ENCODE measurements at places on chromosomes 5 and 9. TPM values are rescaled to one million over a fixed set of nuclear protein-coding genes. Genes with fewer than 3 reads are reported as not detected.

DNA sequence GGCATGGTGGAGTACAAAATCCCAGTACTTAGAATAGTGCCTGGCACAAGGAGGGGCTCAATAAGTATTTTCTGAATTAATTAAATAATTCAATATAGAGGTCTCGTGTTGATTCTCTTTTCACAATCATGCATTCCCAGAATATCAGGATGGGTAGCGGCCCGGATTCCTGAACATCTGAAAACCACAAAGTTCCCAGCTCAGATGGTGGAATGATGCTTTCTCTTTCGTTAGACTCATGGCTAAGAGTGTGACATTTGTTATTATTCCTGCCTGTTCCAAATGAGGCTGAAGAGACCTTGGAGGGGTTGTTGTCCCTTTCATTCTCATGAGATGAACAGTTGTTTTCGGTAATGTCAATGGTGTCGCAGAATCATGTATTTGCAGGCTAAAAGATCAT is 95.4 kb upstream of the LIFR start:
- H3K27ac ChIP-seq = no peak overlapping the region
- H3K4me3 ChIP-seq = no peak overlapping the region
- no peaks in the 10 kb centered on the region for H3K36me3 ChIP-seq
- no peaks in the 10 kb centered on the region for H3K27me3 ChIP-seq

DNA sequence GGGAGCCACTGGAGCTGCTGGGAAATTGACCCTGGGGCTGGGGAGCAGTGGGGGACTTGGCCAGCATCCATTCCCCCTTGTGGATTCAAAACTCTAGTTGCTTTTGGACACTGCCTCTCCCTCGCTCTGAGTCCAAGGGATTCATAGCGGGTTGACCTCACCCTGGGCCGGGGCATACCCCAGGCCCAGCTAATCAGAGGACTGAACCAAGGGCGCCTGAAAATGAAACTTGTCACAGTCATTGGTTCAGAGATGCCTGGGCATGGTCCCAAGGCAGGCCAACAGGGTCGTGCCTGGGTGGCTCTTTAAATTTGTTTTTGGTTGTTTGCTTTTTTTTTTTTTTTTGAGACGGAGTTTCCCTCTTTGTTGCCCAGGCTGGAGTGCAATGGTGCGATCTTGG is 22.6 kb downstream of the STK10 start:
- H3K27ac ChIP-seq = no peak overlapping the region
- no peaks in the 10 kb centered on the region for H3K27me3 ChIP-seq
- DNase-seq = no peak
- H3K4me3 ChIP-seq = no peak overlapping the region

- peak overlapping the region; percentile 84 for H3K27ac ChIP-seq
- H3K36me3 ChIP-seq = no peaks in the 10 kb centered on the region
- peaks cover 54% of the 10 kb centered on the region for H3K4me1 ChIP-seq
- no peak overlapping the region for H3K4me3 ChIP-seq
- DNase-seq = no peak
Measured at GRCh38 chr5:61362796-61363368, 30.8 kb downstream of the ZSWIM6 start.

GRCh38 chr5:116372931-116373597 is 201.6 kb downstream of the SEMA6A start:
- no peaks in the 10 kb centered on the region for H3K27me3 ChIP-seq
- H3K36me3 ChIP-seq = no peaks in the 10 kb centered on the region
- H3K4me3 ChIP-seq = no peak overlapping the region
- peaks cover 11% of the 10 kb centered on the region for H3K4me1 ChIP-seq
- no peak for DNase-seq
- no peak overlapping the region for H3K27ac ChIP-seq

- H3K36me3 ChIP-seq = no peaks in the 10 kb centered on the region
- no peak overlapping the region for H3K27ac ChIP-seq
- DNase-seq = no peak
- no peaks in the 10 kb centered on the region for H3K27me3 ChIP-seq
Measured at GRCh38 chr9:113238202-113238858, 17.0 kb downstream of the SLC31A1 start.

DNA sequence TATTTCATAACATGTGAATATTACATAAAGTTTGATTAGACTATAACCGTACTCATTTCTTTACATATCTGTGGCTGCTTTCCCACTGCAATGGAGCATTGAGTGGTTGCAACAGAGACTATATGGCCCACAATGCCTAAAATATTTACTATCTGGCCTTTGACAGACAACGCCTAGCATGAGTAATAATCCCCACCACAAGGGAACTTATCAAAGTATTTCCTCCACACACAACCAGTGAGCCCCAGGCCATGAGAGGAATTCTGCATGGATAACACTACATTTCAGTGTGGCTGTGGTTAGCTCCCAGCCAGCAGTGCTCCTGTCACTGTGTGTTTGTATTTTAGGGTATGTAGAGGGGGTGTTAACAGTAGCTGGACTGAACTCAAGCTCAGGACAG is 54.8 kb downstream of the FAM81B start:
- H3K36me3 ChIP-seq = no peaks in the 10 kb centered on the region
- peaks cover 32% of the 10 kb centered on the region for H3K4me1 ChIP-seq
- no peak overlapping the region for H3K4me3 ChIP-seq
- DNase-seq = no peak
- H3K27me3 ChIP-seq = peaks cover under 1% of the 10 kb centered on the region

DNA sequence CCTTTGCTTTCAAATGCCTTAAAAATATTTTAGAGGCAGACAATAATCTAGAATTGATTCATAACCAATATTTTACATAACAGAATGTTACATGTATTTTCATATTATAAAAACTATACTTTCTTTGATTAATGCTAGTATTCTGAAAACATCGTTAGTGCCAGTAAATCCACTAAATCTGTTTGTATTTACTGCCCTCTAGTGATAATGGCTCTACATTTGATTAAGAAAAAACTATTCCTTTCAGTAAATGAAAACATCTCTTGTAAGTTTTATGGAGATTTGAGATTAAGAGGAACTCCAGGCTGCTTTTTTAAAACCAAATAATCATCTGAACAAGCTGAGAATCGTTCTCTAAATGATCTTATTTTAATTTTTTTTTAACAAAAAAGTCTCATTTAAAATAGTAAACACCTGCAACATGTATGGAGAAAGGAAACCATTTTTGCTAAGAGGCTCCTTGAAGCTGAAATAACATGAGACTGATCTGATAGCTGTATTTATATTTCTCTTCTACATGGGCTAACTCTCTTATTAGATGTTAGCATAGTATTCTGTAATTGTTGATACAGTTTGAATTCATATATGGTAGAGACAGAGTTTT is 424.7 kb downstream of the RAB3C start:
- DNase-seq = no peak
- H3K36me3 ChIP-seq = peaks cover 12% of the 10 kb centered on the region
- peaks cover 2% of the 10 kb centered on the region for H3K4me1 ChIP-seq
- no peak overlapping the region for H3K27ac ChIP-seq
- H3K27me3 ChIP-seq = no peaks in the 10 kb centered on the region
- H3K4me3 ChIP-seq = no peak overlapping the region

DNA sequence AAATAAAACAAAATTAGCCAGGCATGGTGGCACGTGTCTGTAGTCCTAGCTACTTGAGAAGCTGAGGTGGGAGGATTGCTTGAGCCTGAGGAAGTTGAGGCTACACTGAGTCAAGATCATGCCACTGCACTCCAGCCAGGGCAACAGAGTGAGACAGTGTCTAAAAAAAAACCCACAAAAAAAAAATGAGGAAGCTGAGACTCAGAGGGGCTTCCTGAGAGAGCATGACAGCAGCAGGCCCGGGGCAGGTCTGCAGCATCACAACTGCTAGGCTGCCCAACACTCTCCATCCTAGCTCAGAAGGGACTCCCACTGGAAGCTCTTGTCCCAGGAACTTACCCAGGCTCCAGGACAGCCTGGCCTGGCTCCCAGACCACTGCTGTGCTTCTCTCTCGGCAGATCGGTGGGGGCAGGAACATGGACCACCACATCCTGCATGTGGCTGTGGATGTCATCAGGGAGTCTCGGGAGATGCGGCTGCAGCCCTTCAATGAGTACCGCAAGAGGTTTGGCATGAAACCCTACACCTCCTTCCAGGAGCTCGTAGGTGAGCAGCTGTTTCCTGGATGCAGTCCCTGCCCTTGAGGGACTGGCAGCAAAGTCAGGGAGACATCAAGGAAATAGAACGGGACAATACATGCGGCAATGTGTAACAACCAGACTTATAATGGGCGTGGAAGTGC is 19.1 kb downstream of the PTGS1 start:
- H3K4me1 ChIP-seq = peaks cover 8% of the 10 kb centered on the region
- H3K4me3 ChIP-seq = no peak overlapping the region
- DNase-seq = peak; percentile 46
- H3K27me3 ChIP-seq = peaks cover 2% of the 10 kb centered on the region
- H3K27ac ChIP-seq = no peak overlapping the region
- H3K36me3 ChIP-seq = no peaks in the 10 kb centered on the region

- H3K4me1 ChIP-seq = peaks cover 13% of the 10 kb centered on the region
- no peaks in the 10 kb centered on the region for H3K36me3 ChIP-seq
- H3K27ac ChIP-seq = no peak overlapping the region
- no peak for DNase-seq
- peaks cover 7% of the 10 kb centered on the region for H3K27me3 ChIP-seq
Measured at GRCh38 chr9:134227451-134228411, 63.4 kb upstream of the RNU6ATAC start.

DNA sequence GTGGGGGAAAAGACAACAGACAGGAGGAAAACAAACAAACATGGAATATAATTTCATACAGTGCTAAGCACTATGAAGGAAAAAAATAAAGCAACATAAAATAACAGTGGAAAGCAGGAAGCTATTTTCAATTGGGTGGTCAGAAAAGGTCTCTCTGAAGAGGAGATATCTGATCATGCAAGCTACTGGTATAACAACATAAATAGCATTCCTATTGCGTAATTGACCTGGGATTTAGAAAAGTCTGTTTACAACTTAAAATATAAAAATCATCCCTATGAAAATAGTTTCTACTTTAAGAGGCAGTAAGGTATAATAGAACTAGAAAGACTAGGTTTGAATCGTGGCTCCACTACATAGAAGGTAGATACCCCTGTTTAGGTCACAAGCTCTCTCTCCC is 61.4 kb downstream of the FBXW11 start:
- H3K27ac ChIP-seq = peak overlapping the region; percentile 34
- H3K4me3 ChIP-seq = no peak overlapping the region
- H3K4me1 ChIP-seq = peaks cover 32% of the 10 kb centered on the region

- no peaks in the 10 kb centered on the region for H3K27me3 ChIP-seq
- H3K27ac ChIP-seq = no peak overlapping the region
- peaks cover 14% of the 10 kb centered on the region for H3K4me1 ChIP-seq
- DNase-seq = no peak
- H3K36me3 ChIP-seq = no peaks in the 10 kb centered on the region
Measured at GRCh38 chr9:120718316-120718715, 4.0 kb upstream of the MEGF9 start.

GRCh38 chr9:107260437-107261081 is 22.5 kb upstream of the RAD23B start:
- peaks cover 4% of the 10 kb centered on the region for H3K36me3 ChIP-seq
- no peak for DNase-seq
- no peaks in the 10 kb centered on the region for H3K27me3 ChIP-seq
- no peak overlapping the region for H3K4me3 ChIP-seq

GRCh38 chr5:157050050-157050449 is 8.9 kb downstream of the HAVCR1 start:
- H3K36me3 ChIP-seq = no peaks in the 10 kb centered on the region
- peak overlapping the region; percentile 5 for H3K27ac ChIP-seq
- no peaks in the 10 kb centered on the region for H3K27me3 ChIP-seq
- no peak for DNase-seq
- no peak overlapping the region for H3K4me3 ChIP-seq

- no peaks in the 10 kb centered on the region for H3K36me3 ChIP-seq
- H3K27ac ChIP-seq = no peak overlapping the region
- no peak for DNase-seq
- no peaks in the 10 kb centered on the region for H3K4me1 ChIP-seq
- H3K4me3 ChIP-seq = no peak overlapping the region
Measured at GRCh38 chr9:119164716-119165115, 204.5 kb downstream of the BRINP1 start.

DNA sequence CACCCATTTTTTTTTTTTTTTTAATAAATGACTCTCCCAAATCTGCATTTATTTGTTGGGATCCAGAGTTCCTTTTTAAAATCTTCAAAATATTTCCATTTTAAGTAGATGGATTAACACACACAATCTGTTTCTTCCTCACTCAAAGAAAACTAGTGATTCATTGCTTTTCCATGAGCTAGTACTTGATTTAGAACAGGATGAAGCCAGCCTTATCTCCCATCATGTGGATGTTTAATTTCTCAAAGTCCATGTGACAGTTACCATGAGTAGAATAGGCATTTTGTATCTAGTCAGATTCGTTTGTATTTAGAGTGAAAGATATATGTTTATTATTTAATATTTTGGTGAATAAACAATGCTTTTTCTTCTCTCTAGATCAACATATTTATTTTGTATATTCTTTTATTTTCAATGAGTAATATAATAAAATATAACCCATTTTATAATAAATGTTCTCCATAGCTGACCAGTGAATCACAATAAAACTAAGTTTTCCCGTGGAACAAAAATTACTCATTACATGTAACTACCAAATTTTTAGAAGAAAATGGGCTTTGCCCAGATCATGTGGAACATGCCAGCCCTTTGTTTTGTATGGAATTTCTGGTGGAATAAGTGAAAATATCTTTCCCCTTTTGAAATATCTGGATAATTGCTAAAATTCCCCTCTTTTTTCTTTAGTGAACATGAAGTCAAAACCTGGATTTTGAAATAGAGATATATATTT is 54.9 kb upstream of the RPS23 start:
- no peak for DNase-seq
- no peaks in the 10 kb centered on the region for H3K27me3 ChIP-seq
- peak overlapping the region; percentile 91 for H3K27ac ChIP-seq
- no peak overlapping the region for H3K4me3 ChIP-seq
- H3K4me1 ChIP-seq = peaks cover 79% of the 10 kb centered on the region
- H3K36me3 ChIP-seq = peaks cover 6% of the 10 kb centered on the region

GRCh38 chr9:131587906-131588305 is 42.6 kb downstream of the PRRT1B start:
- H3K36me3 ChIP-seq = peaks cover 13% of the 10 kb centered on the region
- H3K4me3 ChIP-seq = no peak overlapping the region
- H3K4me1 ChIP-seq = peaks cover 7% of the 10 kb centered on the region
- DNase-seq = no peak
- H3K27me3 ChIP-seq = no peaks in the 10 kb centered on the region

DNA sequence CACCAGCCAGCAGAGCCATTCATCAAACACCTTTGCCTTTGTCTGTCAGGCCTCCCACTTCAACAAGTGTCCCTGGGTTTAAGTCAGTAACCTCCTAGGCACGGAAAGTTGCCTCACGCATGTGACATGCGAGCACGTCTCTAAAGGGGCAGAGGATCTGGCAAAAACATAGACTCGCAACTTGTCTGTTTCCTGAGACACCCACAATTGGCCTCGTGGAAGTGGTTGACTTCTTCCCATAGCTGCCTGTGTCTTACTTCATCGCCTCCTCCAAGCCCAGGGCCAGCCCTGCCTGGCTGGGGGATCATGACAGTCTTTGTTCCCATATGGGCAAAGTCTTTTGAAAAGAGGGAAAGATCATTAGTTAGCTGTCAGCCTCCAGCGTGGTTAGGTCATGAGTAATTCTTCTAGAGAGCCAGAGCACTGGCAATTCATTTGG is 35.5 kb upstream of the GLRX start:
- DNase-seq = no peak
- H3K27me3 ChIP-seq = no peaks in the 10 kb centered on the region
- peaks cover 64% of the 10 kb centered on the region for H3K4me1 ChIP-seq
- H3K4me3 ChIP-seq = peak overlapping the region; percentile 69

GRCh38 chr5:61245936-61246335 is 83.7 kb upstream of the SMIM15 start:
- H3K4me1 ChIP-seq = peaks cover 6% of the 10 kb centered on the region
- H3K27ac ChIP-seq = peak overlapping the region; percentile 29
- no peak overlapping the region for H3K4me3 ChIP-seq
- H3K36me3 ChIP-seq = peaks cover 5% of the 10 kb centered on the region

CERCAM gene
- 280 TPM for total RNA-seq

BRD3OS gene
- 15.7 TPM for total RNA-seq

LPAR1 gene
- 35.4 TPM for total RNA-seq

SEMA6A gene
- total RNA-seq = 4.9 TPM

IFNA13 gene
- not detected for total RNA-seq

NMUR2 gene
- not detected for total RNA-seq

ITGA2 gene
- total RNA-seq = 0.79 TPM
